CD4-positive, alpha-beta T cell treated with Interleukin-4 for 4 hours (primary cell): ENCODE measurements at places on chromosomes 2 and 18.

DNA sequence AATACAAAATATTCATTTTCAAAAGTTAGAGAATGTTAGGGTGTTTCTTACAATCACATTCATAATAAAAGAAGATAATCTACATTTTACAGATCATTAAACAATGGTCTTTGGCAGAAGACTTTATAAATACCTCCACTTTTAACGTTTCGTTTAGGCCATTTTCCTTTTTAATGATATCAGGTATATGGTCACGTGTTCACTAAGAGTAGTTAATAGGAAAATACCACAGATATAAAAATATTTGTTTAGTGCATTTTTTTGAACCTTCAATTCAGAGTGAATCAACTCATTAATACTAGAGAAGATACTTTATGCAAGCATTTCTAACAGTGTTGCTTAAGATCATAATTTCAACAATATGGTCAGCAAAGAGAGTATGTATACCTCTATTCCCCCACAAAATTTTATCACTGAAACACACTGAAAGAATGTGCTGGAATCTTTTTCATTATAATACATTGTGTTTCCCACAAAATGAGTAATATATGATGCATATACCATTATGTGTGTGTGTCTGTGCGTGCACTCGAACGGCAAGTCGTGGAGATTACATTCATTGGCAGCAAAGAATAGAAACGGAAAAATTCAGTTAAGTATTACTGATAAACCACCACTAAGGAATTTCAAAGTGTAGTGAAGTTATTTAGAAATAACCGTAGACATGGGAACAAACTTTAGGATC is 319.9 kb upstream of the THUMPD2 start:
- DNase-seq: no peak

GRCh38 chr2:75729861-75730260 is 19.1 kb upstream of the GCFC2 start:
- DNase-seq: no peak

DNA sequence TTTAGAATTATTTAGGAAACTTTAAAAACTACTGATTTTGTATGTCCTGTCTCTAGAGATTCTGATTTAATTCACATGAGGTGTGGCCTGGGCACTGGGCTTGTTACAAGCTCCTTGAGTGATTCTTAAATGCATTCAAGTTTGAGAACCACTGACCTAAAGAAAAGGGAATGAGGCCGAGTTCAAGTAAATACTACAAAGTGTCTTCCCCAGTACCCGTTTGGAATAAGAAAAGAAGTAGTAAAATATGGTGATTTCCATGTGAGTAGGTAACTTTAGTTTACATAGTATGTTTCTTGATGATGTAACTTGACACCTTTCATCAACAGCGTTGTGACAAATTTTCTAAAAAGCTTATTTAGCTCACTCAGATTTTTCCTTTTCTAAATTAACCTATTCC is 1022.9 kb upstream of the NRXN1 start:
- DNase-seq: no peak

- no peak for DNase-seq
These were observed 310.7 kb downstream of the DPP10 start for GRCh38 chr2:114753145-114753544.

DNA sequence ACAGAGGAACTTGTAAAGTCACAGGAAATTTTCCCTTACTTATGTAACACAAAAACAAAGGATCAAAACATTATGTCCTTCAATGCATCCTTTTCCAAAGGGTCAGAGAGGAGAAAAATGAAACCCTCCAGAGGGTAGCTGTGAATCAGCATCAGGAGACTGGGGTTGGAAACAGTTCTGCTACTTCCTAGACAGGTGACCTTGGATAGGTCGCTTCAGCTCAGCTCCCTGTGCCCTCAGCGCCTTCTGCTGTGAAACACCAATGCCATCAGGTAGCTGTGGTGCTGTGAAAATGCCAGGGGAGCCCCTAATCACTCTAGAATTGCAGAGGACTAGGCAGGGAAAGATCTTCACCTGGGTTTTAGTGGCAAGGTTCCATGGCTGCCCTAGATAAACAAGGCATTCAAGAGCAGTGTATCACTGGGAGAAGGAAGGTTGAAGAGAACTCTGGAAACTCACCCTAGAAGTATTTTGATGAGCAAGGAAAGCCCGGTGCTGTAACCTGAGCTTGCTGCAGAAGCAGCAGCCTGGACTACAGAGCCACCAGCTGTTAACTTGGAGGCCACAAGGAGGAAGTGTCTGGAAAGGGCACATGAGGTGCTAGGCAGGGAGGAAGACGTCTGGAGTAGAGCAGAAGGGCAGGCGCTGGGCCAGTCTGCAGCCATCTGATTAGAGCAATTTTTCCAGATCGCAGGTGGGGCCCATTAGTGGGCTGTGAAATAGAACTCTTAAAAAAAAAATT is 100.7 kb upstream of the MCFD2 start:
- no peak for DNase-seq

- DNase-seq: no peak
These were observed 66.8 kb downstream of the ABCA12 start for GRCh38 chr2:215071676-215072075.

GRCh38 chr2:175435012-175435411 is 253.5 kb upstream of the ATP5MC3 start:
- DNase-seq: no peak

- DNase-seq: no peak
These were observed 155.5 kb upstream of the ID2 start for GRCh38 chr2:8526403-8526696.

DNA sequence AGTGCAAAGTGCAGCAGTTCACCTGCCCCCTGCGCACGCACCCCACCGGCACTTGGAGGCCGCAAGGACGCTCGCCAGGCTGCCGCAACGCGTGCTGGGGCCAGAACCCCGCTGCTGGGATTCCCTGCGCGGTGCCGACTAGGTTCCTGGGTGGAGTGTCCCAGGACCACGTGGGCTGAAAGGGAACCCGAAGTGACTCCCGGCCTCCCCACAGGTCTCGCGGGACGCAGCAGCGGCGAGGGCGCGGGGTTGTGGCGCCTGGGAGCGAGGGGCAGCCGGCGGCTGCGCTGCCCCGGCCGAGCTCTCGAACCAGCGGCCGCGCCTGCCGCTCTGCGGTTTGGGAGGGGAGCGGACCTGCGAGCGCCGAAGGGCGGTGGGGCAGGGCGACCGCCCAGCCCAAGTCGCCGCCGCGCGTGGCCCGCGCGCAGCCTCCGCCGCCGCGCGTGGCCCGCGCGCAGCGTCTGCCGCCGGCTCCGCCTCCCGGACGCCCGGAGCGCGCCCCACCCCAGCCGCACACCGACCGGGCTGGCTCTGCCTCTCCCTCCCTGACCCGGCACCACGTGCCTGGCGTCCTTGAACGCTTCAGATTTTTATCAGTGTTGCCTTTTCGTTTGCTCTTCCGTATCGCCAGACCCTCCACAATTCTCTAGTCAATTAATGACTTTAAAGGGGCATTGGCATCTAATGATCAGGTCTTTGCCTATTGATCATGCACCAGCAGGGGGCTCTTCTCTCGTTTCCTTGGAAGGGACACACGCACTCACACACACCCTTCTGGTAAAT is at the start of gene FTCDNL1:
Gene FTCDNL1, minus strand, starts transcription at position 475 of the 783 bp plus-strand sequence. CDS start 2,230 bp downstream, outside the sequence.
- peak; percentile 50 for DNase-seq

- DNase-seq: no peak
These were observed 1091.5 kb upstream of the GYPC start for GRCh38 chr2:125564471-125564870.

DNA sequence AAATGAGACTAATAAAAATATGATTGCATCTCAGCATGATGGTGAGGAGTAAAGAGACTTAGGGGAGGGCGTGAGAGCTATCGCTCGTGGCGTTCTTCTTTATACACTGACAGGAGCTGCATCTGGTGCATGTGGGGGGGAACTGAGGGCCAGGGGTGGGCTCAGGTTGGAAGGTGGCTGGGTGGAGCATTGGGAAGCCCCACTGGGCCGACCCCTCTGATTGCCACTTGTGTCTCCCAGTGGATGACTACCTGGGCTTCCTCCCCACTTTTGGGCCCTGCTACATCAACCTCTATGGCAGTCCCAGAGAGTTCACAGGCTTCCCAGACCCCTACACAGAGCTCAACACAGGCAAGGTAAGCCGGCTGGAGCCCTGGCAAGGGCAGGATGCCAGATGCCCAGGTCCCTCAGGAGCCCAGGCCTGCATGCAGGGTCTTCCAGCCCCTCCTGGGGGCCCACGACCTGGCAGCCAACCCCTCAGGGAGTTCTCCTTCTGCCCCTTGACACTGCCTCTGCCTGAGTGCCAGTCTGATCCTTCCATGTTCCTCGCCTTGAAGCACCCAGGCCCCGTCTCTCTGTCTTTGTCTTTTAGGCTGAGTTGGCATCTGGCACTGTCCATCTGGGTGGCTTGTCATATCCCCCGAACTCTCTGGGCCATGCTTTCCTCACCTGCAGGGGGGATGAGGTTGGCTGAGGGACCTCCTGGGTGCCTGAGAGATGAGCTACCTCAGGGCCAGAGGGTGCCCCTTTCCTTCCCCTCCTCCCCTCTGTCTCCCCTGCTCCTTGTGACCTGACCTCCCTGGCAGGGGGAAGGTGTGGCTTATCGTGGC is 97.7 kb downstream of the DYSF start:
- DNase-seq: no peak

GRCh38 chr2:127196998-127197397 is 23.1 kb downstream of the CYP27C1 start:
- DNase-seq: peak; percentile 25

DNA sequence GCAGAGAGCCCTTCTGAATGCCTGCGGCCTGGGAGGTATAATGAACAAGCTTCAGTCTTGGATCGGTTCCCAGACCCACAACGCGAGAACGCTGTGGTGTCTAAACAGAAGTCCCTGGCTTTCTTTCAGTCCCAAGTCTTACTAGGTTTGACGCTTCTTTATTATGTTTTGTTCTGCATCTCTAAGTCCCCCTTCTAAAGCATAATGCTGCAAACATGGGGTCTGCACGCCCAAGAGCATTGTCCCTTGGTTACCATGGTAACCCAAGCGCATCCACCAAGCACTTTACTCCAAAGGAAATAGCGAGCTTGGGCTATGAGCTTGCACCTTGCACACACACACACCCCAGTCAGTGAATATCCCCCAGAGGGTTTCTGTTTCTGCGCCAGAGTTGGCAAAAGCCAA is 193.7 kb downstream of the INO80D start:
- DNase-seq: no peak

DNA sequence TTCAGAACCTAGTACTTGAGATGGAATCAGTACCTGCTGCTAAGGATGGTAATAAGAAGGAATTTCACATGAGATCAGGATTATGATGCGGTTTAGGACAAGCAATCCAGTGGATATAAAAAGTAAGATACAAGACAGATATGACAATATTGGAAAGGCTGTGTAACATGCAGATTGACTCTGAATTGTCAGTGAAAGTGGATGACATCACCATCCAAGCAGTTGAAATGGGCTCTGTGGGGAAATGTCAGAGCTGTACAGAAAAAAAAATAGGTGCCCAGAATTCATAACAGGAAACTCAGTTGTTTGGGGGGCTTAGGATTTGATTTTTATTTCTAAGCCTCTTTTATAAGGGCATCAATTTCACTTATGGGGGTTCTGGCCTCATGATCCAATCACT is 438.3 kb downstream of the SPAG16 start:
- no peak for DNase-seq

DNA sequence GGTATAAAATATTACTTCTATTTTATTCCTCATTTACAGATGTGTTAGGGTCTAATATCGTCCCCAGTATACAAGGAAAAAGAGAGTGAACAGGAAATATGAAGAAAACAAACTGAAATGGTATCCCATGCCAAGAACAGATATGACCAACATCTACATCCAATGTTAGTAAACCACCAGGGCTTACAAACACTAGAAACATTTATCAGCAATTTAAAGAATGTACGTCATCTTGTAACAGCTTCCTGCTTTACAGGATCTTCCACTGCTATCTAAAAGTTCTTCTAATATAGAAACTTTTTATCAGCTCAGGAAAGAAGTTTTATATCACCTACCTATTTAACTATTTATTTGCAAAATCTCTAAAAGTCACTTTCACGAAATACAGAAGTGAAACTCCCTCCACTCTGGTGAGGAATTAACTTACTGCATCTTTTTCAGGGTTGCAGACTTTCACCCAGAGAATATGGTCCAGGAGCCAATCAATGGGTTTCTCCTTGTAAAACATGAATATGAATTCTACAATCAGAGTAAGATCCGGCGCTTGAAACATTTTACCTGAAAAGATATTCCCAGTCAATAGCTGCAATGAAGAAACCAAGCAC is 35.2 kb downstream of the UNC50 start:
- DNase-seq: no peak

DNA sequence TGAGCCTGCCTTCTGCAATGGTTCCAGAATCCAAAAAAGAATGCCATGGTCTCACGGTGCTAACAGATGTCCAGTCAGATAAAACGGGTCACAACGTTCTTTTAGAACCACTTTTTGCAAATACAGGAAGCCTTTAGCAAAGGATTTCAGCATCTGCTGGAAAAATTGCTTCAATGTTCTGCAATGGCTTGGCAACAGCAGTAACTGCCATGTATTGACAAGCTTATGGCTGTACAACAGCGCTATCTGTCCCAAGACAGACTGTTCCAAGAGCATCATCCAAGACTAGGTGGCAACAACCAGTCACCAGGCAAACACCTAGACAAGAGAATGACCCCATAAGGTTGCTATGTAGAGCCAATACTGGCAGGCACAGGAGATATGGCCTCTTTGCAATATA is 37.6 kb upstream of the RIOK3 start:
- no peak for DNase-seq

GRCh38 chr2:199310771-199311585 is 146.8 kb downstream of the SATB2 start:
- DNase-seq: no peak

DNA sequence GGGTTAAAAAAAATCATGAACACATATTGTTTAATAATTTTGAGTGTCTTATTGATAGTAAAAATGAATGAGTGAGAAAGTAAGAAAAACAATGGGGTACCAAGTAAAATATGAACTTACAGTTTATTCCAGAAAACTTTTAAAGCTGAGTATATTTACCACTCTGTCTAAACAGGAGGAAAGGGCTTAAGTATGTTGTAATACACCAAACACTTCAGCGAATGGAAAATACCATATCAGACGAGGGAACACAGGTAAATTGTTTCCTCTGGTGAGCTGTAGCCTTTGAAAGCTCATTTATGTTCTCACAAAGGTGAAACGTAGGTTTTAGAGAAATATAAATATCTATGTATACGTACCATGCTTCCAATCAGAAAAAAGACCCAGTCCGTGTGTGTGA is 1209.6 kb upstream of the ZEB2 start:
- no peak for DNase-seq
